ENCODE measurements at places on chromosomes 2 and 18. TPM values are rescaled to one million over a fixed set of nuclear protein-coding genes. Genes with fewer than 3 reads are reported as not detected.

DNA sequence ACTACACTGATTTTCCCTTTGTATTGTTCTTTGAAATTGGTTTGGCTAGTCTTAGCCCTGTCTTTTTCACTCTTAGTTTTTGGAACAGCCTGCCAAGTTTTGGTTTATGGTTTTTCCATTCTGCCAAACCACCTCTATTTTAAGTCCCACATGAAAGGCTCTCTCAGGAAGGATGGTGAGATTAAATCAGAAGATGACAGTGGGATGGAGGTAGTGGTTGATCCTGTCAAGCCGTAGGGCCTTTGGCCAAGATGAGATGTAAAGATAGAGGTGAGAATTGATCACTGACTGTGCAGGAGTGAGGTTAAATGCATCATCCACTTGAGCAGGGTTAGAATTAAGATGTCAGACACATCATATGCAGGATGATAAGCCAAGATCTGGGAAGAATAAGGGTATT lies 948.5 kb downstream of the SLC4A3 start:
- peak; percentile 83 for DNase-seq

DNA sequence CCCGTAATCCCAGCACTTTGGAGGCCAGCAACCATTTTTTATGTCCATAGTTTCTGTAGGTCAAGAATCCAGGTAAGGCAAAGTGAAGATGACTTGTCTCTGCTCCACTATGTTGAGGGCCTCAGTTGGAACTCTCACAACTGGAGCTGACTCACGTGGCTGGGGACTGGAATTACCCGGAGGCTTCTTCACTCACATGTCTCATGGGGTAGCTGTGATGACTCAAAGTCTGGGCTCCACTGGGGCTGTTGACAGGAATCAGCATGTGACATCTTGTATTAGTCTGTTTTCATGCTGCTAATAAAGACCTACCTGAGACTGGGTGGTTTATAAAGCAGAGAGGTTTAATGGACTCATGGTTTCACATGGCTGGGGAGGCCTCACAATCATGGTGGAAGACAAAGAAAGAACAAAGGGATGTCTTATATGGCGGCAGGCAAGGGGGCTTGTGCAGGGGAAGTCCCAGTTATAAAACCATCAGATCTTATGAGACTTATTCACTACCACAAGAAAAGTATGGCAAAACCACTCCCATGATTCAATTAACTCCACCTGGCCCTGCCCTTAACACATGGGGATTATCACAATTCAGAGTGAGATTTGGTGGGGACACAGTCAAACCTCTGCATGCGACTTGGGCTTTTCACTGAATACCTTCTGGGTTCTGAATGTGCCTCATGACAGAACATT lies 7.8 kb upstream of the PPP1R1C start:
- DNase-seq: peak; percentile 92

GRCh38 chr2:62698653-62699052 lies 6.9 kb upstream of the EHBP1 start:
- DNase-seq: no peak

- peak; percentile 78 for DNase-seq
These were observed 11.5 kb downstream of the ITGA6 start for GRCh38 chr2:172438741-172439508.

GRCh38 chr2:70552501-70553333 lies 909 bp downstream of the TGFA start:
- no peak for DNase-seq

The NXPH2 gene
- total RNA-seq: not detected

- no peak for DNase-seq
These were observed 45.0 kb downstream of the RPIA start for GRCh38 chr2:88736437-88736836.

The AKAIN1 gene
- total RNA-seq: not detected

GRCh38 chr18:9925369-9925768 lies 11.6 kb downstream of the VAPA start:
- DNase-seq: no peak

GRCh38 chr2:27664154-27664574 lies 475 bp downstream of the SLC4A1AP start:
- DNase-seq: no peak

DNA sequence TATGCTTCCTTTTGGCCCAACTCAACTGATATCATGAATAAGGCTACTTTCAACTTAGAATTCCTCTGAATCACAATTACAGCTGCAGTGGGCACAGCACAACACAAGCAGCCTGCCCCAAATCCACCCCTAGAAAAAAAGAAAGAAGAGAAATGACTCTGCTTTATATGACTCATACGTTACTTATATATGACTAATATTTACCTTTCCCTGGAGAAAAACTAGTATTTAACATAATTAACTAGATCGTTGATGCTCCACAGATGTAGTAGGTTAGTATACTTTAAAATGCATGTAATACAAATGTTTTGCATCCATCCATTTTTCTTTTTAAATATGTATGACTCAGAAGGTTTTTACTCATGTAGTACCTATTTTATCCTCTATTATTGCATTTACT lies 133.3 kb upstream of the UNC80 start:
- peak; percentile 41 for DNase-seq

DNA sequence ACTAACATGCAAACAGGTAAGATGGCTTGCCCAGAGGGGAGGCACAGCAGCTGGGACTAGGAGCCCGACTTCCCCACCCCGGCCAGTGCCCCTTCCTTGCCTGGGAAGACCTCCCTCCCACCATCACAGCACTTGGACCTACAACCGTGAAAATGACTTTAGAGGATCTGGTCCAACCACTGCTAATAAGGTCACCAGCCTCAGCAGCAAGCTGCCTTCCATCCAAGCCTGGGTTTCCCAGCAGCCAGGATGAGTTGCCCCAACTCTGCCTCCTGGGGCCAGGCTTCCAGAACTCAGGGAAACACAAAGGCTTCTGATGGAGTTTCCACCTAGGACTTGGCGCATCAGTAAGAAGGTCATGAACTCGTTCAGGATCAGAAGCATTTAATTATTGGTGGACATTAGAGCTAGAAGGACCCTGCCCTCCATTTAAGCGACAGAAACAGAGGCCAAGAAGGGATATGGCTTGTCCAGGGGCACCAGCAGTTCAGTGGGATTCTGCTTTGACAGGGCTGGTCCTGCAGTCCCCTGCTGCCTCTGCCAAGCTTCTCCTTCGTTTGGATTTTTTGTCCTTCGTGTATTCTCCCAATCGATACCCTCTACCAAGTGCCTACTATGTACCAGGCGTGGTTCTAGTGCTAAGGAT lies 403.0 kb upstream of the ID2 start:
- DNase-seq: no peak

DNA sequence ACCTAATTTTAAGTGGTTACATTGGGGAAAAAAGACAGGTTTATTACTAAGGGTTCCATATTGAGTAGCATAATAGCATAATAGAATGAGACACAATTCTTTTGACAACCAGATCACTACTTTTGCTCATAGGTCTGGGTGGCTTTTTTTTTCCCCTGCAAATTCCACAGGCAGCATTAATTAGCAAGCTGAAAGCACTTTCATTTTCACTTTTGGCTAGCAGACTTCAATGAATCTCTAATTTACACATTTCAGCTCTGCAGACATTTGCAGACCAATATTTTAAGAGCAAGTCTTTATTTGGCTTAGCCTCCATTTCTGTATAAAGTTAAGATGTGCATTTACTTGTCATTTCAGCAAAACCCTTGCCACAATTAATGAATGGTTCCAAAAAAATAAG lies 185.5 kb downstream of the NOL4 start:
- DNase-seq: peak; percentile 20

- peak; percentile 65 for DNase-seq
These were observed 173.3 kb downstream of the OSR1 start for GRCh38 chr2:19185086-19185485.

DNA sequence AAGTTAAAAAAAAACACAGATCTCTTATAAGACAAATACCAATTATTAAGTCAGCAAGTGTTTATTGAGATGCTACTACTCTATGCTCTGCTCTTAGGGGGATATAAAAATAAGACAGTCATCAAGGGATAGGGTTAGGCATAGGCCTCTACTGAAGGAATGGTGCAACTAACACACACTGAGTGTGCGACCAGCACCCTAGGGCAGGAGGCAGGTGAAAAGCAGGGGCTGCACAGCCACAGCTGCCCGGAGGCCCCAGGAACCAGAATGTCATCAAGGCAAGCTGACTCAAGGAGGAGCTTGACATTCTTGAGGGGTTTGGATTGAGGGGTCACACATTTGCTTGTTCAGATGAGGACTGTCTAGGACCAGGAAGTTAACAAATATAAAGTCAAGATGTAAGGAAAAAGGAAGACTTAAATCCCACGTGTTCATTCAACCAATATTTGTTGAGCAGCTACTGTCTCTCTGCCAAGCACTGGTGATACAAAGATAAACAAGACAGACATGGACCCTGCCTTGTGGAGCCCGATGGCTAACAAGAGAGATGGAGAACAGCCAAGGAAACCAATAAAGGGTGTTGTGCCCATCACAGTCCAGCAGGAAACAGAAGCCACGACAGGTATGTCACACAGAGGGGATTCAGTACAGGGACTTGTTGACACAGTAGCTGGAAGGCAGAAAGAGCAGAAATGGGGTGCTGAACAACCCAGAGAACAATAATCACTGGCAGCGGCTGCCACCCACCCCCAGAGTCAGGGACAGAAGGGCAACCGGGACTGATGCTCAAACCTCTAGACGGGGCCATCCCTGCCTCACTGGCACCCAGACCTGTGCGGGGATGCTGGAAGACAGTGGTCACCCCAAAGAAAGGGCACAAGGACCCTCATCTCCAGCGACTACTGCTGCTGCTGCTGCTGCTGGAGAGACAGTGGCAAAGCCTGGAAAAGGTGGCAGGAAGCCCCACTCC lies 45.8 kb upstream of the MAL start:
- DNase-seq: no peak

The STEAP3 gene
- 27.3 TPM for total RNA-seq

The SULT1C2 gene
- total RNA-seq: not detected

DNA sequence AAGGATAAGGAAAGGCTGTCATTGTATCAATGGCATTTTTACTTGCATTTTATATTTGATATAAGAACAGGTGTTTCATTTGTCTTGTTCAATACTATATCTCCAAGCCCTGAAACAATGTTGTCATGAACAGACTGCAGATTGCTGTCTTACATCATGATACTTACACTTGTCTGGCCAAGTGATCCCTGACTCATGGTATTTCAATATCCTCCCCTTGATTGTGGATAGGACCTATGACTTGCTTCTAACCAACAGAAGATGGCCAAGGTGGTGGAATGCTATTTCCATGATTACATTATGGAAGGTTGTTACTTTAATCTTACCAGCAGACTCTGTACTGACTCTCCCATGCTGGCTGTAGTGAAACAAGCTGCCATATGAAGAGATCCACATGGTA lies 471.1 kb downstream of the CCDC85A start:
- DNase-seq: no peak

The DNER gene
- total RNA-seq: 126 TPM

DNA sequence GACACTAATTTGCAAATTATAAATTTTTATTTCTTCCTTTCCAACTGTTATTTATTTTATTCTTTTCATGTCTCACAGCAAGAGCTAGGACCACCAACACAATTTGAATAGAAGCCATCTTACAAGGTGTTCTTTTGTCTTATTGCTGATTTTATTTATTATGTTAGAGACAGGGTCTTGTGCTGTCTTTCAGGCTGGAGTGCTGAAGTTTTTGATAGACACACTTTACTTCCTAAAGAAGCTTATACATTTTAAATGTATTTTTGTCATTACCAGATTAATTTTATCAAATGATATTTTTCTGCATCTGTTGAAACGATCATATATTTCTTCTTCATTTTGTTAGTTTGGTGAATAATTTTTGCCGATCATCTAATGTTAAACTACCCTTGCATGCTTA lies 130.3 kb upstream of the BCL2L11 start:
- no peak for DNase-seq

GRCh38 chr2:233819884-233820773 lies 34.2 kb downstream of the HJURP start:
- DNase-seq: no peak

DNA sequence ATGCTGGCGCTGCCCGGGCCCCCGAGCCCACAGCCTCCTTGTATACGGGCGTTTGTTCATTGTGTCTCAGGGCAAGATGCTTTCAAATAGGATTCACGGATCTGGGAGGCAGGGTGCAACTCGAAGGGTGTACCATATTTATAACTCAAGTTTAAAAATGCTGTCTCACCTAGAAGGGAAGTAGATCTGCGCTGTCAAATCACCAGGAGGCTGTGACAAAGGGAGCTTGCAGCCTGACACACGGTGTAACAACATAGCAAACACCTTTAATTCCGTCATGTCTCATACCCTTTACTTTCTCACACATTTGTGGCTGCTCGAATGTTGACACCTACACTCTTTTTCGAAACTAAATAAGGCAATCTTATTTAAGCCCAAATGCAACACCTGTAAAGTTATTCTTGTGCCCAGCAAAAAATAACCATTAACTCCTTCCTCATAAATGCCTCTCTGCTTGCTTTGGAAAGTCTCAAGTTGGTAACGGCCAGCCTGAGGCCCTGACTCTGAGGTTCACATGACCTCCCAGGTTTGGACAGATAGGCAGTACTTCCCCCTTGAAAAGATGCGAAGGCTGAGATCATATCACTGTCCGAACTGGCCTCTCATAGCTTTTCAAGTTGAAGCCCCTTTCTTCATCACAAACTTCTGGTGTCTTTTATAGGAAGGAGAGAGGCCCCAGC lies 11.6 kb downstream of the ZEB2 start:
- no peak for DNase-seq

The FIGN gene
- total RNA-seq: 5.8 TPM

- no peak for DNase-seq
These were observed 306.2 kb upstream of the CXCR4 start for GRCh38 chr2:136424112-136424511.

The RBM44 gene
- total RNA-seq: 1.7 TPM

DNA sequence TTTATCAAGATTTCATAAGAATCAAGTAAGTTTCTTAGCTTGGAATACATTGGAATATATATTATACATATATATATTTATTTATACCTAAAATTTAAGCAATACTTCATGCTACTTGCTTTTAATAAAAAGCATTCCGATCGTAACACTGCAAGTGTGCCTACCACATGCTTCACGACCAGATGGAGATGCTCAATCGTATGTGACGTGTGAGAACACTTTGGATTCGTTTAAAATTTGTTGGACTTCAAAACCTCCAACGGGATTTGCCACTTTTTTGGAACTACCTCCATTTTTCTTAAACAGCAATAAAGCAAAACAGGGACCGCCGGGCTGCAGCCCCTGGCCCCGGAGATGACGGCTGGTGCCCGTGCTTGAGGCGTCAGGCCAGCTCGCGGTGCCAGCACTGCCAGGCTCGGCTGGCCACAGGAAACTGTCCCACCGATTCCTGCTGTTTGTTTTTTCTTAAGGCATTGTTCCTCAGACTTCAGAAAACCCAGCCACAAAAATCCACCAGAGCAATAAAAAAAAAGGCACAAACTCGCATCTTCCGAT lies 204.1 kb downstream of the TWIST2 start:
- DNase-seq: no peak

The AFF3 gene
- 3.6 TPM for total RNA-seq

The MOCOS gene
- total RNA-seq: 5.1 TPM

The EMILIN1 gene
- total RNA-seq: 27.6 TPM

DNA sequence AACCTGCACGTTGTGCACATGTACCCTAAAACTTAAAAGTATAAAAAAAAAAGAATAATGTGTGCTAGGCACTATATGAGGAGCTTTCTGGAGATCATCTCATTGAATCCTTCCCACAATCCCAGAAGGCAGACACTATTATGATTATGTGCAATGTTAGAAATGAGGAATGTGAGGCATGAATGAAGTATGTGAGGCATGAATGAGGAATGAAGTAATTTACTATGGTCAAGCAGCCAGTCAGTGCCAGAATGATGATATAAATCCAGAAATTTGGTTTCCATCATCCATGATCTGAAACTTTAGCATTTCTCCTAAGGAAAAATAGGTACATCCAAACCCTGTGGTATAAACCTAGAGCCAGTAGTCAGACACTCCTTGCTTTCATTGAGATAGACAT lies 42.0 kb downstream of the CCDC148 start:
- DNase-seq: no peak

GRCh38 chr2:153145470-153145978 lies 333.0 kb downstream of the RPRM start:
- DNase-seq: no peak
